ENCODE measurements at places on chromosomes 1 and 21.

DNA sequence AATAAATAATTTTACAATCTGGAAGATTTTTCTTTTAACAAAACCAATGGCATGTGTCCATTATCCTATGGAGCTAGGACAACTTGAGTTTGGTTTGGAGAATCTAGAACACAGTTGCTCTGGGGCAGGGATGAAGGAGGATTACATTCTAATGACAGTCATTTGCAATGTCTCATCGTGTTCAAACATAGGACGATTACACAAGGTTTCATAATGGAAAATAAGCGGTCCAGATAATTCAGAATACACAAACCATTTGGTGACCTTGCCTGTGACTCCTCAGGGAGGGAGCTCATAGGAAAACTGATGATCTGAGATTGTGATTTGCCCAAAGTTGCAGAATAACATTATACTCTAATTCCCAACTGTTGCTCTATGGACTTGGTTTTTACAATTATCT is 27.6 kb upstream of the RGL1 start:
- no peak for DNase-seq

DNA sequence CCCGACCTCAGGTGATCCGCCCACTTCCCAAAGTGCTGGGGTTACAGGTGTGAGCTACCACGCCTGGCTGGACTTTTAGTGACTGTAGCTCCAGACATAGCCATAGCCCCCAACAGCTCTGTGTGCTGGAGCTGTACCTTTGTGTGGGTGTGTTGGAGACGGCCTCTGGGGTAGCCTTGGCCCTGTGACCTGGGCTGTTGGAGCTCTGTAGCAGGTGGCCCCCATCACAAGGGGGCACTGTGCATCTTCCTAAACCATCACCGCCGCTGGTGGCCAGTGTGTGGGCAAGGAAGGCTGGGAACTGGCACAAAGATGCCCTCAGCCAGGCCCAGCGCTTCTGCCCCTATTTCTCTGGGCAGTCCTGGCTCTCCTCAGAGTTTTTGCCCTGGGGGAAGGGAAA is 38.4 kb upstream of the FOXO6 start:
- peak; percentile 25 for DNase-seq

DNA sequence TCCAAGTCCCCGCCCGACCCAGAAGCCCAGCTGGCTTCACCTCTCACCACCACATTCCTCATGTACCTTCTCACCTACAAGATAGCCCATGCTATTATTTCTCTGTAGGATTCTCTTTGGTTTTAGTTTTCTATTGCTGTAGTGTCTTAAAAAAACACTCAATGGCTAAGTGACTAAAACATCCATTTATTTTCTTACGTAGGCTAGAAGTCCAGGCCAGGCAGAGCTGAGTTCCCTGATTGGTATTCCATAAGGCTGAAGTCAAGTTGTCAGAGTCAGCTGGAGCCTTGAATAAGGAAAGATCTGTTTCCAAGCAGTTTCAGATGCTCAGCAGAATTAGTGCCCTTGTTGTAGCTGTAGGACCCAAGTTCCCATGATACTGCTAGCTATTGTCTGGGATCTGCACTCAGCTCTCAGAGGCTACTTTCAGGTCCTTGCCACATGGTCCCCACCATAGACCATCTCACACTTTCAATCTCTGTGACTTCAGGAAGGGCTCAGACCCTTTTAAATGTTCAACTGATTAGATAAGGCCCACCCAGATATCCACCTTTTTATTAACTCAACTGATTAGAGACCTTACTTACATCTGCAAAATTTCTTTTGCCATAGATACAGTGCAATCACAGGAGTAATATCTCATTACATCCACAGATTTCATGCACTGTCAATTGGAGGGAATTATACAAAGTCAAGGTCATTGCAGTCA is 371.0 kb downstream of the TGFB2 start:
- no peak for DNase-seq

GRCh38 chr1:81477710-81478109 is 323.0 kb upstream of the ADGRL2 start:
- no peak for DNase-seq

DNA sequence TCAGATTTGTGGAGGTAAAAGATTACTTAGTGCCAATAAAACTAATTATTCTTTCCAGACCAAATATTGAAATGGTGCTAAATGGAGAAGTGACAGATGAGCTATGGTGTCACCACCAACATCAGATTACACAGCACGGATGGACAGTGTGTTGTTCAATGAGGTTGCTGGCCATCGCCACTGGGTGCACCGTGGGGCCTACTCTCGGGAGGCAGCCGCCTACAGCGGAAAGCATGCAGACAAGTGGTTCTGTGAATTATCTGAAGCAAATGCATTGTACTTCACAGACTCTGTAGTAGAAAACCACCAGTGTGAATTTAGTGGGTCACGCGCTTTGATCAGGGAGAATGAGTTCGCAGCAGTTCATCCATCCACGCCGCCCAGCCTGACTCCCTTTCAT is 42.3 kb downstream of the GNG4 start:
- no peak for DNase-seq

- DNase-seq = no peak
Measured at GRCh38 chr1:229537894-229538293, 20.6 kb downstream of the ABCB10 start.

DNA sequence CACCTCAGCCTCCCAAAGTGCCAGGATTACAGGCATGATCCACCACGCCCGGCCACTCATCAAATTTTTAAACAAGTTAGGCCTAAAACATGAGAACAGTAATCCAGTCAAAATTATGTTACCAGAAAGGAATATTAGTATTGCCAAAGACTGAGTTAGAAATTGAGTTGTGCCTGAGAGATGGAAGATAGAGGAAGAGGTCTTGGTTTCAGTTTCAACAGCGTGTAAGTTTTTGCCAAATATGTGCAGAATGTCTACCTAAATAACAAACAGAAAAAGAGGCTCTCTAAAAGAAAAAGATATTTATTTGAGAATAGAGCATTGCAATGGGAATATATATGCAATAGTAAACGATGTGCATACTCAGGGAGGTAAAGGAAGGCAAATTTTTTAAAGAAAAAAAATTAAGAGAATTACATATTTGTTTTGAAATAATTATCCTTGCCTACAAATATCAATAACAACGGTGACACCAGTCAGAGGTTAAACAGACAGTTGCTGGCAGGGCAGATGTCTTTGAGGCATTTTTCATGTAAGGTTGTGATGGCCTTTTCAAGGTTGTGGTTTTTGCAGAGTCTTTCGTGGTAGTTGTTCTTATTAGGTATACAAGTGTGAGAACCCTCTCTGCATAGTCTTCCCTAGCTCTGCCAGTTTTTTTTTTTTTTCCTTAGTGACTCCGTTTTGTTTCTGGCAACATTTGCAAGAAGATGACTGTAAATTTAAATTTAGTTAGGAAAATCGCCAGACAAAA is 2.2 kb upstream of the CD1B start:
- DNase-seq = no peak

- peak; percentile 32 for DNase-seq
Measured at GRCh38 chr1:3012456-3013291, 8.6 kb upstream of the ACTRT2 start.

- DNase-seq = peak; percentile 59
Measured at GRCh38 chr1:1349256-1350012, at the start of gene DVL1. Gene DVL1, minus strand, starts transcription at chr1:1349418. Its CDS starts 353 bp downstream, at chr1:1349065.

- DNase-seq = no peak
Measured at GRCh38 chr1:194161591-194161990, 975.2 kb upstream of the B3GALT2 start.

GRCh38 chr1:54421101-54421504 is 14.9 kb upstream of the SSBP3 start:
- no peak for DNase-seq

DNA sequence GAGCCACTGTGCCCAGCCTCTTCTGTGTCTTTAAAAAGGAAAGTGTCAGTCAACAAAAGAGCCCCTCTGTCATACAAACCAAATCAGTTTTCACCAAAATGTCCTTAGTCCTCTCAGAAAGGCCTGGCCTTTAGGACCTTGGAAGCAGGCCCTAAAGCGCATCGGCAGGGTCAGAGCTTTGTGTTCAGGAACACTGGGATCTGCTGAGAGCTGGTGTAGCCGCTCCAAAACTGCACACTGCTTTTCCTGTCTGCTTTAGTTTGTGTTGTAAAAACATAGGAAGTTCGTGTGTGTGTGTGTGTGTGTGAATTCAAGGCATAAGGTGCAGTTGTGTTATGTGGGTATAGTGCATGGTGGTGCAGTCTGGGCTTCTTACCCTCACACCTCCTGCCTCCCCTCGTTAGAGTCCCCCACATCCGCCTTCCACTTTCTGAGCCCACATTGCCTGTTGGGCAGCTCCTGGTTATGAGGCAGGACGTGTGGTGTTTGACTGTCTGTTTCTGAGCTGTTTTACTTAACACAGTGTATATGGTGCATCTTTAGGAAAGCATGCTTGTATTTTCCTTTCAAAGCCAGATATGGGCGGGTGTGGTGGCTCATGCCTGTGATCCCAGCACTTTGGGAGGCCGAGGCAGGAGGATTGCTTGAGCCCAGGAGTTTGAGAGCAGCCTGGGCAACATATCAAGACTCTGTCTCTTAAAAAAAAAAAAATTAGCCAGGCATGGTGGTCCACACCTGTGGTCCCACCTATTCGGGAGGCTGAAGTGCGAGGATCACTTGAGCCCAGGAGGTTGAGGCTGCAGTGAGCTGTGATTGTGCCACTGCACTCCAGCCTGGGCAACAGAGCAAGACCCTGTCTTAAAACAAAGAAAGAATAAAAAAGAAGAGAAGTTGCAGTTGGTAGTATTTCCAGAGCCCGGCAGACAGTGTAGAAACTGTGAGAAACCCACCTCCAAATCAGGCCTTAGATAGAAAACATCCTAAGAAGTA is 12.4 kb downstream of the IBA57 start:
- DNase-seq = no peak

- no peak for DNase-seq
Measured at GRCh38 chr1:31159869-31160611, 79.6 kb downstream of the NKAIN1 start.

DNA sequence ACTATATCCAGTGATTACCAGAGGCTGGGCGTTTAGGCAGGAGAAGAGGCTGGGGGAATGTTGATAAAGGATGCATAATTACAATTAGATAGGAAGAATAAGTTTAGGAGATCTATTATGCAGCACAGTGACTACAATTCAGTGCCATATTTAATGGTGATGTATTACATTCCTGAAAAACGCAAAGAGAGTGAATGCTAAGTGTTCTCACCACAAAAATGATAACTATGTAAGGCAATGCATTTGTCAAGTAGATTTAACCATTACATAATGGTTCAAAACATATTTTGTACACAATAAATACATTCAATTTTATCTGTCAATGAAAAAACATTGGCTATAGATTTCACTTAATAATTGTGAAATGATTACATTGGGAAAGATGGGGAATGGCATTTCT is 548.9 kb downstream of the NUF2 start:
- no peak for DNase-seq

DNA sequence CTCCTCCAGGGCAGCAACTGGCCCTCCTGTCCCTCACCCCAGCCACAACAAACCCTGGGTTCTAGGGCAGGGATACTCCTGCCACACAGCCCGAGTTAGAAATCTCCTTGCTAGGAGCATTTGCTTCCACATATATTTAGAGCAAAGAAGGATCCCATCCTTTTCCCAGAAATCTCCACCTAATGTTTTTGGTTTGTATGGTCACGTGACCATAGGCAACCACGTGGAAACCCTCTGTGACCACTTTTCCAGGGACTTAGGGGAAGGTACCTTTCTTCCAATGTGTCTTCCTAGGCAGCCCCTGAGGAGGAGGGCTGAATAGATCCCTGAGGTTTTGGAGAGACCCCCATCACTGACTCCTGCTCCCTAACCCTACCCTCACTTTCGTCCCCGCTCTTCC is 25.5 kb downstream of the VANGL2 start:
- no peak for DNase-seq

DNA sequence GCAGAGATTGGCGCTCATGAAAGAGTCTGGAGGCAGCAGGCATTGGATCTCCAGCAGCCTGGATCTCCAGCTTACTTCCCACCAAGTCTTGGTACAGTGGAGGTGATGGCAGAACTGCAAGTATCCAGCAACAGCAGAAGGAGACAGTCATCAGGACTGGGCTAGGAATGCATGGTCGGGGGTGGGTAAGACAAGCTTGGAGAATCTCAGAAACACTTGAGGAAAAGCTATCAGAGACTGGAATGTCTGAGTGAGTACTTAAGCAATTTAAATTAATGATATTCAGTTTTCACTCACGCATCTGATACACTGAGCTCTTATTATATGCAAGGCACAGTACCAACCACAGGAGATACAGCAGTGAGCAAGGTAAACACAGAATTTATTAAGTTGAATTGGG is 9.8 kb downstream of the TMEM35B start:
- DNase-seq = no peak

DNA sequence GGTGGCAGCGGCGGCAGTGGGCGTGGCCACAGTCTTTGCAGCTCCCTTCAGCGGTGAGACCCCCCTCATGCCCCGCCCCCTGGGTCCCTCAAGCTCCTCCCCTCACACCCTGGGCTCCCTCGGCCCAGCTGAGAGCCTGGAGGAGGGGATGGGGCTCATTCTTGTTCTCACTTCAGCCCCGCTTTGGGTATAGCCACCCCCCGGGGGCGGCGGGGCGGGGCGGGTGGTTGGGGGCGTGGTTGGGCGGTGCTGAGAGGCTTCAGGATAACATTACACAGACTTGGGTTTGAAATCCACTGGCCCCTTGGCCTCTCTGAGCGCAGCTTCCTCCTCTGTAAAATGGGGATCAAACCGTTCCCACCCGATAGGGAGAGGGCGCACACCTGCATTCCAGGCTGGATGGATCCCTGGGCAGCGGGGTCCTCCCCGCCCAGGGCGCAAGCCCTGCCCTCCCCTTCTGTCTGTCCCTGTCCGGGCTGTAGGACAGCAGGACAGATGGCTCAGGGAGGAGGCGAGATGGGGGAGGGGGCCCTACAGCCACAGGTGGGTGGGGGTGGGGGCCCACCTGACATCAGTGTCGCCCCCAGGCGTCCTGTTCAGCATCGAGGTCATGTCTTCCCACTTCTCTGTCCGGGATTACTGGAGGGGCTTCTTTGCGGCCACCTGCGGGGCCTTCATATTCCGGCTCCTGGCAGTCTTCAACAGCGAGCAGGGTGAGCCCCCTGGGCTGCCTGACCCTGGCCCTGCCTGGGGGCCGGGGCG is 5.1 kb downstream of the CLCNKA start:
- DNase-seq = no peak

DNA sequence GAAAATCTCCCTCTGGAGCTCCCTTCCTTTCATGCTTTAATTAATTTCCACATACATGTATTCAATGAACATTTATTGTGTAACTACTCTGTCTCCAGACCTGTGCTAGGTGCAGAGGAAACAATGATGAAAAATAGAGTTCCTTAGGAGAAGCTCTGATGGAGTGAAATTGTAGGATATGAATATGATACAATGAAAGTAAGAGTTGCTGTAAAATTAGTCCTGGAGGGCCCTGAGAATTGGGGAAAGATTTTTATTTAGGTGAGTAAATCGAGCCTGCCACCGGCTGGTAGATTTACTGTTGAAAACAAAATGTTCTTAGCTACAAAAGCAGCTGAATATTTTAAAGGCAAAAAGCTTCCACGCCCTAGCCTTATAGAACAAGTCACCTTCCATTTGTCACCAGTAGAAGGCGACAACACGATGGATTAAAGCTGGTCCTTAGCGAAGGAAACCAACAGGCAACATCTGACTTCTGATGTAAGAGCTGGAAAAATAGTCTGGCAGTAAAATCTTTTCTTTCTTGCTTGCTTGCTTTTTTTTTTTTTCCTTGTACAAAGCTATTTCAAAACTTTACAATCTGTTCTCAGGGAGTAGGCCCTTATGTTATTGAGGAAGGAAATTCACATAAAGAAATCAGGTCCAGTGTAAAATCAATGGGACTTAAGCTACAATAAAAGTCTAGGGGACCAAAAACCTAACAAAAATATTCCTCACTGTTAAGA is 82.0 kb upstream of the ROR1 start:
- peak; percentile 50 for DNase-seq

Data from activated CD4-positive, alpha-beta T cell treated with anti-CD3 and anti-CD28 coated beads, Interleukin-2, Interleukin-4, amounts not matched to agents 100 ng/mL and 50 ng/mL, durations not matched to agents 16 hours and 8 hours (primary cell).